ENCODE measurements at places on chromosomes 3 and 15. TPM values are rescaled to one million over a fixed set of nuclear protein-coding genes. Genes with fewer than 3 reads are reported as not detected.

The WDR72 gene
- not detected for total RNA-seq

The IL5RA gene
- not detected for total RNA-seq

The ATP8B4 gene
- 4.4 TPM for total RNA-seq

The CHL1 gene
- total RNA-seq: not detected

The TLR9 gene
- not detected for total RNA-seq

The PAQR9 gene
- total RNA-seq: not detected

The FETUB gene
- not detected for total RNA-seq

The SH3GL3 gene
- total RNA-seq: not detected

The TAGLN3 gene
- total RNA-seq: 5.5 TPM

The RLBP1 gene
- not detected for total RNA-seq

The SPG21 gene
- total RNA-seq: 89.9 TPM

The DAZL gene
- total RNA-seq: not detected

The GOLGA6L4 gene
- total RNA-seq: 0.29 TPM

The PLSCR5 gene
- not detected for total RNA-seq

The OR5H15 gene
- not detected for total RNA-seq

The CHRNA5 gene
- 1.2 TPM for total RNA-seq

The ACSBG1 gene
- not detected for total RNA-seq

The ANKRD63 gene
- total RNA-seq: not detected

The FANCD2 gene
- 39.2 TPM for total RNA-seq

The CCDC80 gene
- total RNA-seq: 318 TPM

The TTLL13 gene
- total RNA-seq: not detected

The CAPN3 gene
- total RNA-seq: 0.35 TPM

The NSUN3 gene
- 6.2 TPM for total RNA-seq

The LEKR1 gene
- total RNA-seq: 0.58 TPM

The OXSR1 gene
- 29.7 TPM for total RNA-seq

The RNU5B-1 gene
- total RNA-seq: not detected

Data from myometrial cell (primary cell).